ENCODE measurements at places on chromosomes 1 and 21.

GRCh38 chr1:196651079-196651478 lies 764 bp upstream of the CFH start:
- ATAC-seq: no peak

GRCh38 chr1:16012590-16013219 lies 5.1 kb downstream of the HSPB7 start:
- peak; percentile 31 for ATAC-seq

- ATAC-seq: no peak
Observed at GRCh38 chr1:37051346-37051745, 17.0 kb upstream of the GRIK3 start.

GRCh38 chr1:42167611-42168390 lies 3.3 kb upstream of the GUCA2A start:
- ATAC-seq: no peak

DNA sequence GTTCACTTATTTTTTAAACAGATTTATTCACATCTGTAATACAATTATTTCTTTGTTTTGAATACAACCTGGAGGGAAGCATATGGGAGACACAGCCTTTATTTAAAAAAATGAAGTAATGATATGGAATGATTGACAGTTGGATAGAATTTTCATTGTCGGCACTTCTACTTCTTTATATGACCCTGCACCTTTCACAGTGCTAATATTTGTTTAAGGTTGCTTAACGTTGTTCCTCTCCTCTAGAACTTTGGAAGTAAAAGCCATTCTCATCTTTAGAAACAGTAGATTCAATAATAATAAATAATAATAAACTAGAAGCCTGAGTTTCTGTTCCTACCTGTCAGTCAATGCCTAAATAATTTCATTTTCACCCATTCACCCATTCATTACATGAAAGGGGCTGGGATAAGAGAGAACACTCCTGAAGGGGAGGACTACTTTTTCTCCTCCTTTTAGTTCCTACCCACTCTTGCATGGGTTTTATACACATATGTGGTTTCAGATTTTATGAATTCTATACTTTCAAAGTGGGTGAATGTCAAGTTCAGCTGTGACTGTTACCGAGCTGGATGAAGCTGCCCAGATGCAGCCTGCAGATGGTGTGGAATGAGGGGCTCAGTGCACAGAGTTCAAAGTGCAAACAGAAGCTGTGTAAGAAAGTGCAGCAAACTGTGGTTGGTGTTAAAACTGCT lies 9.4 kb downstream of the RUNX1 start:
- ATAC-seq: no peak

DNA sequence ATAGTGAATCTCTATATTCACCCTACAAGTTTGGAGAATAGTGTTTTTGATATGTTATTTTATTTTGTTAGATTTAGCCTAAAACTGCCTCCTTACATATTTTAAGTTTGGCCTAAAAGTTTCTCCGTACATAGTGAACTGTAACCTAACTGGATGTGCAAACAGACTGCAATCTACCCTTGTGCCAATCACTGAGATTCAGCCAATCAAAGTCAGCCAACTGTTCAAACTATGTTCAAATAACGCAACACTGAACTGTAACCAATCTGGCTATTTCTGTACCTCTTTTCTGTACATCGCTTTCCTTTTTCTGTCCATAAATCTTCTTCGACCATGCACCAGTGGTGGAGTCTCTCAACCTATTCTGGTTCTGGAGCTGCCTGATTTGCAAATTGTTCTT lies 11.8 kb upstream of the DMRTB1 start:
- ATAC-seq: no peak

DNA sequence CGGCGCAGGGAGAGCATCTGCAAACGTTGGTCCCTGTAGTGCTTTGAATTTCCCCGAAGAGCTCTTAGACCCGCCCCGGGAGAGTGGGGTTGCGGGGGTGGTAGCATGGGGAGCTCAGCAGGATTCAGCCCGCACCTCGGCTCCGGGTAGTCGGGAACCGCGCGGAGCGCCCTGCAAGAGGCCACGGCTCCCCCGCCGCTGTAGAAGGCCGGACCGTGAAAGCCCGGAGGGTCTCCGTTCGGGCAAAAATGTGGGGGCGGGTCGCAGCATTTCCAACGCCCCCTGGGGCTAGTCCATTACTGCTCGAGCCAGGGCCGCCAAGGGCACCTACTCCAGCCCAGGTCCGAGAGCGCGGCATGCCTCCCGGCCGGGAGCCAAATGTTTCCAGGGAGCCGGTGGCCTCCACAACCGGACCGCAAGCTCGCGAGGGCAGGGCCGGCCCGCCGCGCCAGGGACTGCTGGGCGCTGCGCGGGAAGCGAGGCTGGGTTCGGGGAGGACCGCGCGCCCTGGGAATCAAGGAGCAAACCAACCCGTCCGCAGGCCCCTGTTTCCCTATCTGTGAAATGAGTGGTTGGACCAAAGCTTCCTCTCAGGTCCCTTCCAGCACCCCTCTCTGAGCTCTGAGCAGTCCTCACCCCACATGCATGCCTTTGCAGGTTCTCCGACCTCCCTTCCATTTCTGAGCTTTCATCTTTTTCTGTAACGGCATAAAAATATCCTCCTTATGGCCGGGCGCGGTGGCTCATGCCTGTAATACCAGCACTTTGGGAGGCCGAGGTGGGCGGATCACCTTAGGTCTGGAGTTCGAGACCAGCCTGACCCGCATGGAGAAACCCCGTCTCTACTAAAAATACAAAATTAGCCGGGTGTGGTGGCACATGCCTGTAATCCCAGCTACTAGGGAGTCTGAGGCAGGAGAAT lies 775 bp upstream of the TMEM63A start:
- ATAC-seq: peak; percentile 45

DNA sequence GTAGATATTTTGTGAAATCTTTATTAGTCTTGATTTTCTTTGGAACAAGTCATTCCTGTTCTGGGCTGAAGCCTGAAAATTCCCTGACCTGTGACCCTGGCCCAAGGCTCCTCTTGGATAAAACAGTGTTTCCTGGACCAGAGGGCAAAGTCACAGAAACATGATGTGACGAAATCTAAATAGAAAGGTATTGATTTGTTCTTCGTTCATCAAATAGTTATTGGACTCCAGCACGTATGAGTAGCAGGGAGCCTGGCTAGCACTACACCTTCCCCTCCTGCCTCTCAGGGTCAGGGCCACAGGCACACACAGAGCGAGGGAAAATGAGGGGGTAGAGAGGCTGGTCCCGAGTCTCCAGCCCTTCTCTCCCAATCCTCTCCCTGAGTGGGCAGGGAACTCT lies 1.7 kb upstream of the CLDN14 start:
- ATAC-seq: no peak

GRCh38 chr1:212873518-212873917 lies 15.4 kb downstream of the FLVCR1 start:
- no peak for ATAC-seq

GRCh38 chr1:29973406-29973805 lies 737.1 kb downstream of the PTPRU start:
- no peak for ATAC-seq

DNA sequence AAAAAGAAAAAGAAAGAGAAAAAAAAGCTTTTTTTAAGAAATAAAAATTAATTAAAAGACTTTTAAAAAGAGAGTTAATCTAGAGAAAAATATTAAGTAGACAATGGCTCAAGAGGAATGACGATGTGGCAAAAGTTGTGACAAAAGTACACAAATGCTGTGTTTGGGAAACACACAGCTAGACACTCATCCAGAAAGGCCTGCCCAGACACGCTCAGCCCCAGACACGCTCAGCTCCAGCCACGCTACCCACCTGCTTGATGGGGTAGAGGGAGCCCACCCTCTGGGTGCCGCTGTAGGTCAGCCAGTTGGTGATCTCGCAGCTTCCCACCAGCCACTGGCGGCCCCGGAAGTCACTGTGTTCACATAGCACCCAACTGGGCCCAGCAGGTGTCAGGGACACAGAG lies 10.2 kb downstream of the CD52 start:
- ATAC-seq: no peak

- ATAC-seq: no peak
Observed at GRCh38 chr21:42344631-42345030, 6.2 kb downstream of the TFF2 start.

GRCh38 chr1:112298558-112298957 lies 97.5 kb upstream of the CTTNBP2NL start:
- no peak for ATAC-seq

GRCh38 chr1:91651243-91651642 lies 150.6 kb downstream of the CDC7 start:
- no peak for ATAC-seq

DNA sequence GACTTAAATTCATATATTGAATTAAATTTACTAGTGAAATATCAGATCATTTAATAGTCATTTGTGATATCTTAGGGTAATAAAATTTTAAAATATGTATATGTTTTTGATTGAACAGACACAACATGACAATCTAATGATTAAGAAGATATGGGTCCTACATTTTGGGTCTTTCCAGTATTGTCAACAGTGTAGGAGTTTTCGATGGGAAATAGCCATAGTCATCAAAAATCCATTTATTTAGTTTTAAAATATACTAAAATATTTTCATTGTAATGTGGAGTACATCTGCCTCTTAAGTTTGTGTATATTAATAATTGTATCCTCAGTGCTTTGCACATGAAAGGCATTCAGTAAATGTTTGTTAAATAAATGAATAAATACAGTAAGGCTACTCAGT lies 14.0 kb downstream of the TRMT13 start:
- no peak for ATAC-seq

GRCh38 chr1:58390091-58390490 lies 156.4 kb downstream of the OMA1 start:
- no peak for ATAC-seq

GRCh38 chr1:35725596-35725995 lies 6.9 kb upstream of the C1orf216 start:
- ATAC-seq: no peak

DNA sequence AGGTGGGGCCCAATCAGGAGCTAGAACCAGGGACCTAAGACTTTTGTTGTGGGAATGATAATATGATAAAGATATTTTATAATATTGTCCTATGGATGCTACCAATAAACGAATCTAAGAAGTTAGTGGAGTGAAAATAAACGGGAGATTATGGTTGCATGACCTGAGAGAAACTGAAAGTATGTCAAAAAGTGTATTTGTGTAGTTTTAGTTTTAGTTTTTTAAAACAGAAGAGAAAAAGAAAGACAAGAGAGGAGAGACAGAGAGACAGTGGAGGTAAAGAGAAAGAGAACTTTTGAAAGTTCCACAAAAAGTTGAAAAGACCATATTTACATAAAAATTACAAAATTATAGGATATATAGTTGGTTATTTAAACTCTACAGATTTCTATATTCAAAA lies 64.1 kb upstream of the TMPRSS15 start:
- no peak for ATAC-seq

GRCh38 chr1:211541720-211542477 lies 37.1 kb downstream of the SLC30A1 start:
- ATAC-seq: no peak

DNA sequence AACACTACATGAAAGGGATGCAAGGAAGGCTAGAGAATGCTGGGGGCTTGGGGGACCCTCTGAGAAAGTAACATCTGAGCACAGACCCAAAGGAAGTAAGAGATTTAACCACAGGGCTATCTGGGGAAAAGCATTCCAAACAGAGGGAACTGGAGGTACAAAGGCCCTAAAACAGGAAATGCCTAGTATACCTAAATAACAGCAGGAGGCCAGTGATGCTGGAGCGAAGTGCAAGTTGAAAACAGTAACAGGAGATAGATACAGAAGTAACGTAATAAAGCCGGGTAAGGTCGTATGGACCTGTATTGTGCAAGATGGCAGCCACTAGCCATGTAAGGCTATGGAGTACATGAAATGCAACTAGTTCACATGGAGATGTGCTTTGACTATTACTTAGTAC lies 52.1 kb downstream of the CD34 start:
- ATAC-seq: no peak

DNA sequence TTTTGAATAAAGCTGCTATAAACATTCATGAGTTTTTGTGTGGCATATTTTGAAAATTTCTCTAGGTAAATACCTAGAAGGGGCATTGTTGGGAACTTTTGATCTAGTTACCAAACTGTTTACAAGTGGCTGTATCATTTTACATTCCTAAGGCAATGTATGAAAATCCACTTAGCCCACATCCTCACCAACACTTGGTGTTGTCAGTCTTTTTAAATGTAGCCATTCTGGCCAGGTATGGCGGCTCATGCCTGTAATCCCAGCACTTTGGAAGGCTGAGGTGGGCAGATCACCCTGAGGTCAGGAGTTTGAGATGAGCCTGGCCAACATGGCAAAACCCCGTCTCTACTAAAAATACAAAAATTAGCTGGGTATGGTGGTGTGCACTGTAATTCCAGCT lies 5.9 kb upstream of the KCNE2 start:
- no peak for ATAC-seq

DNA sequence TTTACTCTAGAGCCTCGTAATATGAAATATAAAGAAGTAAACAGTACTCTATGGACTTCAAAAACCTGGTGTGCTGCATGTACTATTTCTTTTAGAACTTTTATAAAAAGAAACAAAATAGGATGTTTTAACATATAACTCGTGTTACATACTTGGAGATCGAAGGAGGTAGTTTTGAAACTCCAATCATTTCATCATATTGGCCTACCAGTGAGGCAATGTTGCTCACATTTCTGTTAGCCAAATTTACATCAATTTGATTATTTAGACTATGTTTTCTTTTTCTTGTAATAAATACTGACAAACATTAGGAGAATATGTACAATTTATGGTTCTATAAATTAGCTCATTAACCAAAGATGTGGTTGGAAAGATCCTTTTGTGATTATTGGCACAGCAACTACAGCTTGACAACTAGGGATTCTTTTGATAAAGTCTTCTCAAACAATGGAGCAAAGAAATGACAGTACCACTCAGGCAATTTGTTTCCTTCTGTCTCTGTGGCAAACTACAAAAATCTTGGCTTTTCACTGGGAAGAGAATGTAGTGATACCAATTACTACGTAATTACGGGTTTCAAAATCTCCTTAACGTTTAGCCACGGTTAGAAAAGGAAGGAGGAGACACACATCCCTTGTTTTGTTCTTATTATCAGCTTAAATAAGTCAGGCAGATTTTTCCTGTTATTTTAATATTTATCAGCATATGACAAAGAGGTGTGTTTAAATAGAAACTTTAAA lies 266.6 kb upstream of the SGIP1 start:
- ATAC-seq: no peak

DNA sequence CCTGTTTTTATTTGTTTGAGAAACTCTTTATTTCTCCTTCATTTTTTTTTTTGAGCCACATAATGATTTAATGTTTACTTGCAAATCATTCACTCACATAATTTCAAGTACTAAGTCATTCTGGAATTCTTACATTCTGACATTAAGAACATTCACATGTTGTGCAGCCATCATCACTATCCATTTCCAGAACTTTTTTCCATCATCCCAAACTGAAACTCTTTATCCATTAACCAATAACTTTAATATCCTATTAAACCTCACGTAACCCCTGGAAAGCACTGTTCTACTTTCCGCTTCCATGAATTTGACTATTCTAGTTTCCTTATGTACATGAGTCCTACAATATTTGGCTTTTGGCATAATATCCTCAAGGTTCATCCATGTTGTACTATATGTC lies 52.5 kb upstream of the TEKT2 start:
- ATAC-seq: no peak
